ENCODE measurements at places on chromosomes 6 and 20.

GRCh38 chr20:49851231-49851705, 38.6 kb downstream of the SLC9A8 start:
- DNase-seq: no peak

GRCh38 chr6:166587631-166588413, 1.3 kb upstream of the RAMACL start:
- DNase-seq: peak; percentile 74

DNA sequence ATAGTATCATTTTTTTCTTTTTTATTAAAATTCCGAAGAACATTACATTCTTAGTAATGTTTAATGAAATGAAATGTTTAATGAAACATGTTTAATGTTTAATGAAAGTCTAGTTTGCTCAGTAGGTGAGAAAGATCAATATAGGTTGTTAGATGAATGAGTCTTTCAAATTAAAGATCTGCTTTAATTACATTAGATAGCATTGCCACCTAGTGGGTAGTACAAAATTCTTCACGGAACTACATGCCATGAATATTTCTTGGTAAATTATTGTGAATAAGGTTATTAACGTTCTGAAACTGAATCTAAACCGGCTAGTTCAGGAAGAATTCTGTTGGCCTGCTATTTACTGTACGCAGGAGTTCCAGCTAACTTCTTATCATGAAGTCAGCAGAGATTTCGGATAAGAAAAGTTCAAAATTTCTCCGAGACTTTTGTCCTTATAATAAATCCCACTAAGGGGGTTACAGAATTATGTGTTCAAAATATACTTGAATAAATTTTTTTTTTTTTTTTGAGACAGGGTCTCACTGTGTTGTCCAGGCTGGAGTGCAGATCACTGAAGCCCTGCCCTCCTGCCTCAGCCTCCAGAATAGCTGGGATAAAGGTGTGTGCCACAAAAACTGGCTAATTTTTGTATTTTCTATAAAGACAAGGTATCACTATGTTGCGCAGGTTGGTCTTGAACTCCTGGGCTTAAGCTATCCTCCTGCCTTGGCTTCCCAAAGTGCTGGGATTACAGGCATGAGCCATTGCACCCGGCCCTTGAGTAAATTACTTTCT, 7.9 kb upstream of the GMNN start:
- DNase-seq: peak; percentile 82

- peak; percentile 40 for DNase-seq
These were observed 2.3 kb downstream of the NR2E1 start for GRCh38 chr6:108168090-108168463.

DNA sequence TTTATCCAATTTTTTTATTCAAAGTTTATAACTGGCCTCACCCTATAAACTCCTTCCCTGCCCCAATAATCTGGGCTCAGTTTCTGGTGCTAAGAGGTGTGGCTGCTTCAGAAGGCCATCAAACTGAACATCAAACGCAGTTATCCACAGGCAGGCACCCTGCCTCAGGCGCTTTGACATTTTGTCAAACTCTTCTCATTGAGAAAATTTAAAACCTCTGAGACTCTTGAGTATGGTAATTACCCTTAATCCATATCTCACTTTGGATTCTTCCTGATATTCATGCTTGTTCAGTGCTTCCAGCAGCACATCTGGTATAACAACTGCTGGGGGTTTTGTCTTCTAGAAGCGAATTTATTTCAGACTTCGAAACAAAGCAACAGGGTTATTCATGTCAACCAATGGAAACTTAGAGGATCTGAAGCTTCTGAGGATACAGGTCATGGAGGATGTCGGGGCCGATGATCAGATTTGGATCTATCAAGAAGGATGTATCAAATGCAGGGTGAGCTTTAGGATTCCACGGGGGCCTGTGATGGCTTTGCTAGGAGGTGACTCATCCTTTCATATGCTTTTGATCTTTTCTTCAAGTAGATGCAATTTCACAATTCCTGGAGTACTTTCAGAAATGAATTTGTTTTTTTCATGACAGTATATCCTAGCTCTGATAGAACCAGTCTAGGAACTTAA, 68.2 kb downstream of the RTN4IP1 start:
- DNase-seq: no peak

DNA sequence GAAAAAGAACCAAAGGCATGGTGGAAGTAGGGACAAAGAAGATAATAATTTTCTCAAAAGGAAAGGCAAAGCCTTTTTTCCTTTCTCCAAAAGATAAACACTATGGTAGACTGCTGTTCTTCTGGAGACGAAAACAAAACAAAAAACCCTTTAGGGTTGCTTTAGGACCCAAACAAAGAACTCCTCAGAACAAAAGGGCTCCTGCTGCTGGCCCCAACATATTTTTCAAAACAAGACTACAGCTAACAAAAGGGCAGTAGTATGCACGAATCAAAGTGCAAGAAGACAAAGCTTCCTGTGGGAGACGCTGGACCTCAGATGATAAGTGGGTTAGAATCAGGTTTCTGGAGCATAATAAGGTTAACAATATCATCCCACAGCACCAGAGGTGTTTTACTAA, 15.8 kb downstream of the NCOA5 start:
- DNase-seq: no peak

All from GM13977 (cell line).